ENCODE measurements at places on chromosomes 7 and 10. TPM values are rescaled to one million over a fixed set of nuclear protein-coding genes. Genes with fewer than 3 reads are reported as not detected.

DNA sequence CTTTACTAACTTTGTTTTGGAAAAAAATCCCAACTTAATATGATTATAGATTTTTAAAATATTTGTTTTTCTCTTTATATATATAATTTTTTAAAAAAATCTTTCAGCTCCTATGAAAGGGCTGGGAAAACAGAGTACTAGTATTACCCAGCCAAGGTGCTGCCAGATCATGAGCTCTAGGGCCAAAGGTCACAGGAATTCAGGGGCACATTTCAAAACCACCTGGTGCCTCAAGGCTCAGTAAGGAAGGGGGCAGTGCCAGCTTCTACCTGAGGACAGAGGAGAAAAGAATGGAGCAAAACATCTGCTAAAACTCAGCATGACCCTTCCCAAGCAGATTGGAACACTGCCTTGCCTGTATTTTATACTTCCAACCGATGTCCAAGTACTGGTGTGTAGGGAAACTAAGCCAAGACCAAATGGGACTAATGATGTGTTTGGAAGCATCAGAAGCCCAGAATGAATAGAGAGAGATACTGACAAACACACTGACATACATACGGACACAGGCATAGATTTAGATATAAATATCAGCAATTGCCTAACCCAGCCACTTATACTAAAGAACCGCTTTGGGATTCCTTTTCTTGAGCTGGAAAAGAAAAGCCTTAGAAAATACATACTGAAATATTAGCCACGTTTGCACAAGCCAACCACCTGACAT, 667.3 kb downstream of the PARD3 start:
- no peak for DNase-seq

KBTBD2 gene
- 59.3 TPM for total RNA-seq

TMEM273 gene
- 1.3 TPM for total RNA-seq

DNA sequence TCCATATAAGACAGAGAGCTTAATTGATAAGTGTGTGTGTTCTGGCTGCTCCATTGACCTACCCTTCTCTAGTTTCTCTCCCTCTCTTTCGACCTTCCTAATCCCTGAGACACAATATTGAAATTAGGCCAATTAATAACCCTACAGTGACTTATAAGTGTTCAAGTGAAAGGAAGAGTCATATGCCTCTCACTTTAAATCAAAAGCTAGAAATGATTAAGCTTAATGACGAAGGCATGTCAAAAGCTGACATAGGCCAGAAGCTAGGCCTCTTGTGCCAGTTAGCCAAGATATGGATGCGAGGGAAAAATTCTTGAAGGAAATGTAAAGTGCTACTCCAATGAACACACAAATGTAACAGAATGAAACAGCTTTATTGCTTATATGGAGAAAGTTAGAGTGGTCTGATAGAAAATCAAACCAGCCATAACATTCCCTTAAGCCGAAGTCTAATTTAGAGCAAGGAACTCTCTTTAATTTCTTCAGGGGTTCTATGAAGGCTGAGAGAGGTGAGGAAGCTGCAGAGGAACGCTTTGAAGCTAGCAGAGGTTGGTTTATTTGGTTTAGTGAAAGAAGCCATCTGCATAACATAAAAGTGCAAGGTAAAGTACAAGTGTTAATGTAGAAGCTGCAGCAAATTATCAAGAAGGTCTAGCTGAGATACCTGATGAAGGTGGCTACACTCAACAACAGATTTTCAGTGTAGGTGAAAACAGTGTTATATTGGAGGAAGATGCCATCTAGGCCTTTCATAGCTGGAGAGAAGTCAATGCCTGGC, 53.8 kb downstream of the ST7 start:
- no peak for DNase-seq

DNA sequence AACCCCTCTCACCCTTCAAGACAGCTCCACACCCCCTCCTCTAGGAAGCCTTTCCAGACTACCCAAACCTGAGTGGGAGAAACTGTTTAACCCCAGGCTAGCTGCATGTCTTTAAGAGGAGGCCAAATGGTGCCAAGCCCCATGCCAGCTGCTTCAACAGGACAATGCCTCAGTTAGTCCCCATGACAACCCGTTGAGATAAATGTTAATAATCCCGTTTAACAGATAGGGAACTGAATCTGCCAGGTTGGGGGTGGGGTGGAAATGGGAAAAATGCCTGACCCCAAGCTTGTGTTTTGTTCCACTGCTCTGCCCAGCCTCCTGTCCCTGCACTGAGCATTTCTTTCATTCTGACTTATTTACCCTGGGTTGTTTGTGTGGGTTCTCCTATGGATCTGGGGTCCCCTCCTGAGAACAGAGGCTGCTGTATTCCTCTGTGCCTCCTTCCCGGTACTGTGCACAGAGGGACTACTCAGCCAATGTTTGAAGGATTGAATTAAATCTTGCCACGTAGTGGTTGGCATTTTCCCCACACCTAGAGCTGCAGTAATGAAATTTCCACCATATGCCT, 452.6 kb upstream of the ZMIZ1 start:
- no peak for DNase-seq

GRCh38 chr7:78261302-78261701, 462.7 kb downstream of the PHTF2 start:
- DNase-seq = no peak

- DNase-seq = no peak
Observed at GRCh38 chr10:48981310-48981907, 41.8 kb upstream of the LRRC18 start.

DNA sequence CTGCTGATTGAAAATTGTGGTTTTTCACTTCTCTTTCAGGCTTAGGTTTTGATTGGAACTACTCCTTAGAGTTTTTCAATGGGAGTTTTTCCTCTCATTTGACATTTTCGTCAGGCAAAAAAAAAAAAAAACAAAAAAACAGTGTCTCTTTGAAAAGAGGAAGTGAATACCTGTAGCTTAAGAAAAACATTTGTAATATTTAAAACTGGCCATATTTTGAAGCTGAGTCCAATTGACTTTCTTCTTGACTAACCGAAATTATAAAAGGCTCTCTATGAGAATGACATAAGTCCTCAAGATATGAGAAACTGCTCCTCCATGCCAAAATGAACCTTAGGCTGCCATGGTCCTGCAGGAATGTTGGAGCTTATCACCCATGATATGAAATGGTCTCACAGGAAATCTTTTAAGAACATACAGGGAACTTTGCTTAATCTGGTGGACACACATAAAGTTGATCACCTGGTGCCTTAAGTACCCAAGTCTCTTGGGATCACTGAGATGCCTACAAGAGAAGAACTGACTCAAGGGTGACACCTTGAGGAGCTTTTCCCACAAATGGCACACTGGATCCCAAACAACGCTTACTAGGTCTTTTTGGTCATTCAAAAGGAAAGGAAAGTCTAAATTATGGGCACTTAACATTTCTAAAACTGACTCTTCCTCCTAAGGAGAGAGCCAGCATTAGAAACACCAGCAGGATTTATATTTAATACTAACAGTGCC, 263.4 kb downstream of the CDC14C start:
- no peak for DNase-seq

GRCh38 chr10:100636848-100637553, 101.3 kb downstream of the HIF1AN start:
- no peak for DNase-seq

GRCh38 chr10:88064608-88065382, 201.4 kb downstream of the PTEN start:
- no peak for DNase-seq

DNA sequence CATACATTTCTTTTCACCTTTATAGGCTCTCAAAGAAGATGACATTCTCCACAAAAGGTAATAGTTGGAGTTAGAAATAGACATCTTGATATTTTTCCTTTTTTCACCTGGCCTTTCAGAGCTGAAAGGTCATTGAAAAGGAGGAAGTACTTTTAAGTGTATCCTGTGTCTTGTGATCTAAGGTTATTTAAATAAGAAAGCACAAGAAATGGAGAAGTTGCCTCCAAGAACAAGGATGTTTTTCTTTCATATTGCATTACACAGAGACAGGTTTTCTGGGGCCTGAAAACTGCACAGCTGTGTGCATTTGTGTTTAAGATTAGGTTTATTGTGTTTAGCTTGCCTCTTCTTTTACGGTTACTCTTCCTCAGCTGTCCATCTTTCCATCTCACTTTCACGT, 103.4 kb upstream of the SEMA3D start:
- no peak for DNase-seq

- no peak for DNase-seq
Observed at GRCh38 chr7:151039850-151040548, 8.3 kb upstream of the ASIC3 start.

DNA sequence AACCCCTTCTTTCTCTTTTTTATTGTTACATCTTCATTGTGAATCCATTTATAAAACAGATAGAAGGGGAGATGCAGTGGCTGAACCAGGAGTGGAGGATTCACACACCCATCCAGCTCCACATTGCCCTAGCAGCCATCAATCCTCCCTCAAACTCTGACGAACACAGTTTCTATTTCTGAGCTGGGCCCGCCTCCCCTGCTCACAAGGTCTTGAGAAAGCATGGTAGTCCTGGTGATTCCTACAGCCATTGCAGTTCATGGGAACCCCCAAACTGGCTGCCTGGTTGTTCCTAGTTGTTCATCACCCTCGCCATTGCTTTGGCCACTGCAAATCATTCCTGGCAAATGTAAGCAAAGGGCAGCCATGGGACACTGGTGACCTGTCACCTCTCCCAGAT, 258.5 kb upstream of the AOAH start:
- no peak for DNase-seq

GRCh38 chr7:128398016-128398840, 11.6 kb downstream of the IMPDH1 start:
- DNase-seq = no peak

DNA sequence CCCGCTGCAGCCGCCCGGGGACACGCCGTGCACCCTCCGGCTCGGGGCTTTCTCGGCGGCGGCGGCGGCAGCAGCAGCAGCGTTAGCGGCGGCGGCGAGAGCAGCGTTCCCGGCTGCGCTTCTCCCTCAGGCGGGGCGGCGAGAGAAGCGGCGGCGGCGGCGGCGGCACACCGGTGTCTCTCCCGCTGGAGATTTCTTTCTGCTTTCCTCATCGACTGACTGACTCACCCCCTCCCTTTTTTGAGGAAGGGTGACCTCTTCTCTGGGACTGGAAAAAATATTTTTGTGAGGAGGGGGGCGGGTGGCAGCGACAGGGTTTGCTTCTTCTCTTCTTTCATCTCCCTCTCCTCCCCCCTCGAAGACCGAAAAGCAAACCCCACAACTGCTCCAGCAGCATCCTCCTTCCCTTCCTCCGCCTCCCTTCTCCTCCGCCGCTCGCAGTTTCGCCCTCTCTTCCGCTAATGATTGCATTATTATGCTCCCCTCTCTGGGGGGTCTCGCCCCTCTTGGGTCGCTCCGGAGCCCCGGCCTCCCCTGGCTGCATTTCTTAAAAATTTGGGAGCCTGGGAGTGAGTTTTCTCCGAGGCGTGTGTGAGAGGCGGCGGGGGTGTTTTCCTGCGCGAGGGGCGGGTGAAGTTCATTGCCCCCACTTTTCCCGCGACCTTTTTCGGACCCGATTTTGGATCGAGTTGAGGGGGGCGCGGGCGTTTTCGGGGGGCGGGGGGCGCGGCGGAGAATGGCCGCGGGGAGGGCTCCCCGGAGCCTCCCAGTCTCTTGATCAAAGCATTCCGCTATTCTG, 411 bp downstream of the AUTS2 start:
- DNase-seq = no peak

- DNase-seq = no peak
Observed at GRCh38 chr7:110664803-110665202, 426.1 kb upstream of the LRRN3 start.

PRRT4 gene
- not detected for total RNA-seq

DNA sequence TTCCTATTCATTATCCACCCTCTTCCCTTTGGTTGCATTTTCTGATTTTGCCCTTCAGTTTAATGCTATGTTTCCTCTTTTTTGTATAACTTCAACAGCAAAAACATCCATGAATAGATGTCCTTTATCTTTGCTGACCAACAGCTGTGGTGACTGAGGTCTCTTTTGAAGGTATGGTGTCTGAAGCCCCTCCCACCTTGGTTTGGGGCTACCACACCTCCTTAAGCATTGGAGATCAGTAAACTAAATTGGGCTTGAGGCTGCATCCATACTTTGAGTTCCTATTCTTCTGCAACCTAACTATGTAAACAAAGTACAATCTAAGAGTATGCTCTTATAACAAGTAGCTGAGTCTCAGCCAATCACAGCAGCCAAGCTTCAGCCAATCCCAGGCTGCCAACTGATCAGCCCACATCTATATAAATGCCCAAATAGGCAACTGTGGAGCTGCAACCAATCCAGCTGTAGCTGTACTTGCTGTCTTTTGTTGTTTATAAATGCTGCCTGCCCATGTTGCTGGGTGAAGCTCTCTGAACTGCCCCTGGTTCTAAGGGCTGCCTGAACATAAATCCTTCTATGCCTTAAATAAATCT, 69.4 kb upstream of the PDLIM1 start:
- DNase-seq = no peak

DNA sequence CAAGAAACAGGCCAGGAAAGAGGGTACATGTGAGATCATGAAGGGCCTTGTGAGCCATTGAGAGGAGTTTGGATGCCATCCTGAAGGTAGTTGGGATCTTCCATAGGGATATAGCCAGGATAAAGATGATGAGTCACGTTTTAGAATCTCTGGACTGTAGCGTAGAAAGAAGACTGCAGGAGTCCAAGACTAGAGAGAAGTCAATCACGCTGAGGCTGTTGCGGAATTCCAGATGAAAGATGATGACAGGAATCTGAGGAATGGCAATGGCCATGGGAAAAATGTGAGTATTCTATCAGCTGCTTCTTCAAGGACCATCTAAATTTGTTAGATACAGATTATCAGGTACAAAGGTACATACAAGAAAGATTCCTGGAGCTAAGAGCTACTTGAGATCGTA, 711.3 kb downstream of the GRM8 start:
- no peak for DNase-seq

ANKRD7 gene
- 0.13 TPM for total RNA-seq

MMP21 gene
- 0.07 TPM for total RNA-seq

- DNase-seq = no peak
Observed at GRCh38 chr7:119228482-119228881, 1004.0 kb downstream of the ANKRD7 start.

CALML3 gene
- total RNA-seq = not detected

GRCh38 chr10:11876324-11876723, 53.2 kb downstream of the PROSER2 start:
- no peak for DNase-seq

- DNase-seq = no peak
Observed at GRCh38 chr10:127450644-127451043, 98.5 kb upstream of the NPS start.

ITGA8 gene
- not detected for total RNA-seq

ADRB1 gene
- total RNA-seq = 0.13 TPM

DNA sequence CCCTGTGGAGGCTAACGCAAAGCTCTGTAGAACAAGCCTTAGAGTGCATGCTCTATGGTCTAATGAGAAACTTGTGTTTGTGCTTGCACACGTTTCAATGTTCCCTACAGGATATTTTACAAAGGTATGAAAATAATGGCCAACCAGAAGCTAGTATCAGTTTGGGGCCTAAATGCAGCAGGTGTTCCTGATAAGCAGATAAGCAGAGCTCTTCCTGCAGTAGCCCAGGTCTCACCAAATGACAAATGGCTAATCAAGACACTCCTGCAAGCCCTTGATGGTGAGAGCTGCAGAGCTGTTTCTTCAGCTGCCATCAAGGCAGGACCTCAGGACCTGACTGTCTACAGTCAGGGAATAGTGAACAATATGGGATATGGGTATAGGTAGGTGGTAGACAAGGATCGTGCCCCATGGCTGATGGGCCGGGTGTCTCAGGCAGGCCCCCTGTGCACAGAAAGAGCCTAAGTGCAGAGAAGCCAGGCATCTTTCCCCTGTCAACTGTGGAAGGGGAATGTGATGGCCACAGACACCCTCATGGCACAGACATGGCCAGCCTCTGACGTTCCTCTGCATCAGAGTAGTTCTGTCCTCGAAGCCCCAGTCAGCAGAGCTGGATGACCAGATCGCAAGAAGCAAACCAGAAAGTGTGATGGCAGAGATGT, 23.2 kb upstream of the RASSF4 start:
- no peak for DNase-seq
